Natural killer cell treated with Interleukin-12 subunit alpha and Interleukin-12 subunit beta and Interleukin-15 and Interleukin-18, amount 100 ng/mL, for 72 hours (primary cell): ENCODE measurements at places on chromosomes 4 and X. TPM values are rescaled to one million over a fixed set of nuclear protein-coding genes. Genes with fewer than 3 reads are reported as not detected.

RASGEF1B gene
- 18.5 TPM for total RNA-seq

DNA sequence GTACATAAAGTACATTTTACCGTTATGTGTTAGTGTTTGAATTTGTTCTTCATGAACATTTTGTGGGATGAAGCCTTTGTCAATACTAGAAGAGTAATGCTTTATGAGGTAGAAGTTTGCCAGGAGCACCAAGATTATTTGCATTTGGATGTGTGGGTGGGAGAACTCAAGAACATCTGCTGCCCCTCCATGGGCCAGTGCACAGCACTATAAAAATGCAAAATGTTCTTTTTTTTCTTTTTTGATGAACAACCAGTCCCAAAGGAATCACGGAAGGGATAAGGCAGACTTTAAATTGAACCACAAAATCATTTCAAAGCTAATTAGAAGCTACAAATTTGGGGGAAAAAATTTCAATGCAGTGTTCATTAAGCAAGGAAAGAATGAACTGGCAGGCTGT is 300.3 kb upstream of the NWD2 start:
- DNase-seq = no peak
- no peaks in the 10 kb centered on the region for H3K36me3 ChIP-seq
- H3K4me1 ChIP-seq = no peaks in the 10 kb centered on the region
- no peak overlapping the region for H3K4me3 ChIP-seq

DNA sequence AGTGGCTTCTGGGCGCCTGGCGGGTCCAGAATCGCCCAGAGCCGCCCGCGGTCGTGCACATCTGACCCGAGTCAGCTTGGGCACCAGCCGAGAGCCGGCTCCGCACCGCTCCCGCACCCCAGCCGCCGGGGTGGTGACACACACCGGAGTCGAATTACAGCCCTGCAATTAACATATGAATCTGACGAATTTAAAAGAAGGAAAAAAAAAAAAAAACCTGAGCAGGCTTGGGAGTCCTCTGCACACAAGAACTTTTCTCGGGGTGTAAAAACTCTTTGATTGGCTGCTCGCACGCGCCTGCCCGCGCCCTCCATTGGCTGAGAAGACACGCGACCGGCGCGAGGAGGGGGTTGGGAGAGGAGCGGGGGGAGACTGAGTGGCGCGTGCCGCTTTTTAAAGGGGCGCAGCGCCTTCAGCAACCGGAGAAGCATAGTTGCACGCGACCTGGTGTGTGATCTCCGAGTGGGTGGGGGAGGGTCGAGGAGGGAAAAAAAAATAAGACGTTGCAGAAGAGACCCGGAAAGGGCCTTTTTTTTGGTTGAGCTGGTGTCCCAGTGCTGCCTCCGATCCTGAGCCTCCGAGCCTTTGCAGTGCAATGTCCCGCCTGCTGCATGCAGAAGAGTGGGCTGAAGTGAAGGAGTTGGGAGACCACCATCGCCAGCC is at the start of gene ATOH1:
Gene ATOH1, plus strand, starts transcription at position 422 of the 663 bp plus-strand sequence. Its CDS starts 174 bp downstream, at position 596.
- no peak within 1 kb of the TSS for H3K27ac ChIP-seq
- H3K4me3 ChIP-seq = peak within 1 kb of the TSS; percentile 36
- H3K4me1 ChIP-seq = peaks cover 6% of the 10 kb centered on the region
- DNase-seq = no peak
- H3K27me3 ChIP-seq = peaks cover 66% of the 10 kb centered on the region
- H3K36me3 ChIP-seq = peaks cover 28% of the 10 kb centered on the region

- no peak overlapping the region for H3K27ac ChIP-seq
- H3K4me1 ChIP-seq = no peaks in the 10 kb centered on the region
These were observed 132.2 kb upstream of the SLC34A2 start for GRCh38 chr4:25523405-25523804.

DNA sequence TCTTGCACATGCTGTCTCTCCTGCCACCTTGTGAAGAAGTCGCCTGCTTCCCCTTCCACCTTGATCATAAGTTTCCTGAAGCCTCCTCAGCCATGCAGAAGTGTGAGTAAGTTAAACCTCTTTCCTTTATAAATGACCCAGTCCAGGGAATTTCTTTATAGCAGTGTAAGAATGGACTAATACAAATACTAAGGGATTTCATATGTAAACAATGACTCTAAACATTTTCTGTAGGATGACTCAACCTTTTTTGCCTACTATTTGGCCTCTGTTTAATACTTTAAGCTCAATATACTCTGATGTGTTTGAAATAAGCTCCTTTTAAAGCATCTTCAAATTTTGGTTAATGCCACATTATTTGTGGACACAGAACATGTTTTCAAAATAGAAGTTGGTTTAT is 813.5 kb upstream of the SLIT2 start:
- no peak overlapping the region for H3K27ac ChIP-seq
- H3K36me3 ChIP-seq = peaks cover 15% of the 10 kb centered on the region
- H3K4me3 ChIP-seq = no peak overlapping the region
- H3K4me1 ChIP-seq = no peaks in the 10 kb centered on the region
- DNase-seq = no peak

SPACA5 gene
- not detected for total RNA-seq

ASMTL gene
- 84.8 TPM for total RNA-seq

SPARCL1 gene
- not detected for total RNA-seq

N4BP2 gene
- total RNA-seq = 19.4 TPM

ANAPC10 gene
- 37.4 TPM for total RNA-seq

GRCh38 chr4:74659576-74660411 is 134.5 kb downstream of the BTC start:
- no peak overlapping the region for H3K27ac ChIP-seq
- no peaks in the 10 kb centered on the region for H3K4me1 ChIP-seq
- no peaks in the 10 kb centered on the region for H3K36me3 ChIP-seq
- peaks cover 13% of the 10 kb centered on the region for H3K27me3 ChIP-seq
- DNase-seq = no peak
- H3K4me3 ChIP-seq = no peak overlapping the region

DNA sequence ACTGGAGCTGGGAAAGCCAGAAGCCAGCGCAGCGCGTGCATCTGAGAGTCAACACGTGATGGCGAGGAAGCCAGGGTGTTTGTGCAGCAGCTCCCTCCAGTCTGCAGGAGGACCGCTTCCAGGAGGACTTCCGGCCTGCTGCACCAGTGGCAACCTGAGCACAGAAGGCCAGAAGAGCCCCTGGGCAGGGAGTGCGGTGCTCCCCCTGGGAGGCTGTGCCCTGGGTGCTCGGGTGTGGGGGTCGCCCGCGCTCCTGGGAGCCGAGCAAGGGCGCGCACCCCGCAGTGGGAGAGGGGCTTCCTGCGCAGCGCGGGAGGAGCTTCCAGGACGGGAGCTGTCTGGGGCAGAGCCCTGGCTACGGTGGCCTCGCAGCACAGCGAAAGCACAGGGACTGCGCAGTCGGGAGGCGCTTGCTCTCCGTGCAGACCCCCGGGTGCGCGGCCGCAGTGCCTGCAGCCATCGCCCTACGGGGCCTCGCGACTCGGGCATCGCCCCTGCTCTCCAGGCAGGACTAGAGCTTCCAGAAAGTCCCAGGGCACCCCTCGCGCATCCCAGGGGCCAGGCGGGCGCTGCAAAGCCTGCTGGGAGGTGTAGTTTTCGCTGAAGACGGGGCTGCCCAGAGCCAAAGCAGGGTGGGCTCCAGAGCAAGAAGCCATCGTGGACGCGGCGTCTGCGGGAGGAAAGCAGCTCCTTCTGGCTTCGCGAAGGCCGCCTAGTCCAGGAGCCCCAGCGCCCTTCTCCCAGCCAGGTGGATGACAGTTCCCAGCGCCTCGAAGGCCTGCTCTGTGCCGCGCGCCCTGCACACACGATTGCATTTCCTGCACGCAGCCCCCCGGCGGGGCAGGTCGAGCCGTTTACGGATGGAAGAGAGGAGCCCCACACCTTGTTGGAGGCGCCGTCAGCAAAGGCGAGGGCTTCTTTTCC is 24.1 kb upstream of the WFS1 start:
- H3K27me3 ChIP-seq = peaks cover 45% of the 10 kb centered on the region
- H3K27ac ChIP-seq = no peak overlapping the region
- DNase-seq = no peak
- H3K4me1 ChIP-seq = peaks cover 7% of the 10 kb centered on the region
- H3K36me3 ChIP-seq = peaks cover 10% of the 10 kb centered on the region

GRCh38 chrX:49075347-49075746 is 1.5 kb upstream of the PRAF2 start:
- no peak for DNase-seq
- H3K27ac ChIP-seq = no peak overlapping the region
- H3K36me3 ChIP-seq = no peaks in the 10 kb centered on the region
- peaks cover 2% of the 10 kb centered on the region for H3K27me3 ChIP-seq
- H3K4me1 ChIP-seq = peaks cover 25% of the 10 kb centered on the region
- no peak overlapping the region for H3K4me3 ChIP-seq

DNA sequence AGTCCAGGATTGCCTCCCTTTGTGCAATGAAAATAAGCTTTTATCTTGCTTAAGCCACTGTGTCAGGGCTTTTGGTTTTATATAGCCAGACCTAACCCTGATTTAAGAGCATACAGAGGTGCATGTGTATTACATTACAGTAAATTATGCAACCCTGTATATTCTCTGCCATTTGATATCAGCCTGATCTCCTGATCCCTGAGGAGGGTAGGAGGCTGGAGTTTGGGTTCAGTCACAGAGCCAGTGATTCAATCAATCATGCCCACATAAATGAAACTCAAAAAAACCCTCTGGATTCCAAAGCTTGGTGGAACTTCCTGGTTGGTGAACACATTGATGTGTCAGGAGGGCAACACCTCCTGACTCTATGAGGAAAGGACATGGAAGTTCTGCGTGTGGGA is 7.3 kb upstream of the KLHL8 start:
- H3K27me3 ChIP-seq = peaks cover 13% of the 10 kb centered on the region
- H3K27ac ChIP-seq = no peak overlapping the region
- no peak for DNase-seq
- no peak overlapping the region for H3K4me3 ChIP-seq

- H3K4me1 ChIP-seq = no peaks in the 10 kb centered on the region
- no peak overlapping the region for H3K27ac ChIP-seq
- no peaks in the 10 kb centered on the region for H3K36me3 ChIP-seq
- no peak for DNase-seq
These were observed 74.9 kb downstream of the GPC3 start for GRCh38 chrX:133910539-133910938.

PCGF3 gene
- 50.6 TPM for total RNA-seq

DNA sequence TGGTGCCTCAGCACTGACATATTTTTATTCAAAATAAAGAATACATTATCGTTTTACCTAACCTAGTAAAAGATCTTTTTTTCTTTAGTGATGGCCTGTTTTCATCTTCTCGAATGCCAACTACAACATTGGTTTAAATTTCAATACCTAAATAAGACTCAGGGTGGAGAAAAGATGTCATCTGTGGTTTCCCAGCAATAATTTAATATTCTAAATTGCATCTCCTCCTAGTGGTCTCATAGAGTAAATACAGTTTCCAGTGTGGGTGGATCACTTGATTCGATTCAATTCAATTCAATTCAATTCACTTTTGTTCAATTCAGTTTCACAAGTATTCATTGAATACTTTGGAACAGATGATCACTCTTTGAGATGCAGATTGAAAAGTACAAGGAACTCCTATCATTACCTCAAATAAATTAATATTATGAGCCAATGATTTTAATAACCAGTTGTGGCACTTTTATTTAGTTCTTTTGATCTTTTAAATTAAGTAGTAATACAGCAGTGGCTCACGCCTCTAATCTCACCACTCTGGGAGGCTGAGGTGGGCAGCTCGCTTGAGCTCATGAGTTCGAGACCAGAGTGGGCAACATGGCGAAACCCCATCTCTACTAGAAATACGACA is 427.2 kb downstream of the FAT4 start:
- H3K27me3 ChIP-seq = peaks cover 5% of the 10 kb centered on the region
- no peaks in the 10 kb centered on the region for H3K36me3 ChIP-seq
- no peak for DNase-seq
- no peaks in the 10 kb centered on the region for H3K4me1 ChIP-seq
- H3K27ac ChIP-seq = no peak overlapping the region
- H3K4me3 ChIP-seq = no peak overlapping the region

DNA sequence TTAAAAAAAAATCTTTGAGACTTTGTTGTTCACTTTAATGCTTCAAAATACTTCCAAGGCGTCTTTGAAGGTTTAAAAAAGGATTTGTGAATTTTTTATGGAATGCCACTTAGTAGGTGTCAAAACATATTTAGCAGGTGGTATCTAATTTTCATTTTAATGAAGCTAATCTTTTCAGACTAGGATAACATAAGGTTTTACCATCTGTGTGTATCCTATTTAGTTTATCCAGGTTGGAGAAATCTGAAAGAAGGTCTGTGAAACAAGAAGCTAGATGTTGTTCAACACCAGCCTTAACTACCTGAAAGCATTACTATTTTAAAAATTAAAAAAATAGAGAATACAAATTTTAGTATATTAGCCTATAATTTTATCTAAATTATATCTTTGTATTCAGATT is 193.4 kb downstream of the GRID2 start:
- H3K4me3 ChIP-seq = no peak overlapping the region
- H3K36me3 ChIP-seq = no peaks in the 10 kb centered on the region
- no peaks in the 10 kb centered on the region for H3K4me1 ChIP-seq
- DNase-seq = no peak

DNA sequence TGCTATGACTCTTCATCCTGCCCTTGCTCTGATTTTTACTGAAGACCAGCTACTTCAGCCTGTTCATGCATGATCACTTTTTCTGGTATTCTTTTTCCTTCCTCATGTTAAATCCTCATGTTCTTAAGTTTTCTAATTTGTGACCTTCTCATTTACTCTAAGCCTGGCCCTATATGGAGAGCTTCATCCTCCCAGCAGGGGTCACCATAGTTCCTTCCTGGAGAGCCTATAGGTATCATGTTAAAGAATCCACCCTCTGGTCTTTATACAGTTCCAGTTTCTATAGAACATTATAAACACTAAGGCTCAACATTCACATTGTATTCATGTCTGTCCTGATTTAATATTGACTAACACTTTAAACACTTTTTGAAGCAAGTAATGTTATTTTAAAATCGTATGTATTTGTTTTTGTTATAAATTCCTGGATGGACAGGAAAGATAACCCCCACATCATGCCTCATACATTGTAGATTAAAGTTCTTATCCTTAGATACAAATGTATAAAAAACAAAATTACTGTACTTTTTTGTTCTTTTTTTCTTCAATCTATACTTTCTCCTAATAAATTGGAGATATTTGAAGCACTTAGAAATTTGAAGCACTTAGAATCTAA is 53.8 kb upstream of the OTUD4 start:
- H3K4me3 ChIP-seq = no peak overlapping the region
- H3K36me3 ChIP-seq = no peaks in the 10 kb centered on the region
- DNase-seq = no peak
- H3K27me3 ChIP-seq = peaks cover 14% of the 10 kb centered on the region
- no peak overlapping the region for H3K27ac ChIP-seq

DNA sequence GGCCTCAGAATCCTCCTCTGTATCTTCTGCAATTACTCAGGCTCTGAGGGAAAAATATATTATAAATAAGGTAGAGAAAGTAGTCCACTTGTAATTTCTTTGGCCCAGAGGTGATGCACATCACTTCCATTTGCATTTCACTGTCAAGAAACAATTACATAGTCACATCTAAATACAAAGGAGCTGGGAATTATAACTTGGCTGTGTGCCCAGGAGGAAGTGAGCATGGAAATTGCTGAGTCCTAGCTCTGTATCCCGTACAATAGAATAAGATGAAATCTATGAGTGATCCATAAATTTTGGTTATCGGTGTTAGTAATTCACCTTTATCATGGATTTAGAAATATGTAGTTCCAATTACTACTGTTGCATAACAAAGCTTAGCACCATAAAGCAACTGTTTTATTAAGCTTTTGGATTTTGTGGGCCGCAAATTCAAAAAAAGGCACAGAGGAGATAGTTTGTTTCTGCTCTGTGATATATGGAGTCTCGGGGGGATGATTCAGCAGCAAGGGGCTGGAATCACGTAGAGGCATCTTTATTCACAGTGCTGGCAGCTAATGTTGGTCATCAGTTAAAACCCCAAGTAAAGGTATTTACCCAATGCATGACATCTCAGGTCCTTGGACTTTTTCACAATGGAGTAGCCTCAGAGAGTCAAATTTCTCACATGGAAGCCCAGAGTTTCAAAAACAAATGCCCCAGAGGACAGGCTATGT is 241.4 kb upstream of the GALNT7 start:
- no peaks in the 10 kb centered on the region for H3K4me1 ChIP-seq
- H3K27ac ChIP-seq = no peak overlapping the region
- no peaks in the 10 kb centered on the region for H3K36me3 ChIP-seq
- DNase-seq = no peak
- no peak overlapping the region for H3K4me3 ChIP-seq
